ENCODE measurements at places on chromosomes 1 and 21.

DNA sequence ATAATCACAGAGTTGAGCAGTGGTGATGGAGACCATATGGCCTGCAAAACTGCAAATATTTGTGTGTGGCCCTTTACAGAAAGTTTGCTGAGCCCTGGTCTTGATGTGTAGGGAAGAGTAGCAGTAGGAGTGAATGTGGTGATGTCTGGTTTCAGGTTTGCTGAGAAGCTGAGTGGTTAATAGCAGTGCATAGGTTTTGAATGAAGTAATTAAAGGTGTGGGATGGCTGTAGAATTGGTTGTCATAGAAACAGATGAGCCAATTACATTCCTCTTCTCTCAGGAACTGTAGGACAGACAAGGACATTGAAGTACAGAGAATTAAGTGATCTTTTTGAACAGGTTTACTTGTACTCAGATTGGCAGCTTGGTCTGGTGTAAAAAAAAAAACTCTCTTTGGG is 37.4 kb downstream of the PRDM2 start:
- no peak for DNase-seq

DNA sequence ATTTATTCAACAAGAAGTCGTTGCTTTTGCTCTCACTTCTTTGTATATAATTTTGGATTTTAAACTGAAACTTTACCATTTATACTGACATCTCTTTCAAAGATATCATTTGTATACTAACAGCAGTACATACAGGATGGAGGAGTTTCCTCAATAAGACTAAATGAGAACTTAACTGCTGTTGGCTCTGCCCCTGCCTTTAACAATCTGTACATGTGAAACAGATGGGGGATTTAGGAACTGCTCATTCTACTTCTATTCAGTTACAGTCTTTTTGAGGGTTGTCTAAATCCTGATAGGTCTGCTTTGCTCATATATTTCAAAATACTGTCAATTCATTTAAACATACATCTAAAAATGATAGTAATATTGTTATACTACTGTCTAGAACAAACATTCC is 663.2 kb downstream of the ADGRL2 start:
- DNase-seq: no peak

DNA sequence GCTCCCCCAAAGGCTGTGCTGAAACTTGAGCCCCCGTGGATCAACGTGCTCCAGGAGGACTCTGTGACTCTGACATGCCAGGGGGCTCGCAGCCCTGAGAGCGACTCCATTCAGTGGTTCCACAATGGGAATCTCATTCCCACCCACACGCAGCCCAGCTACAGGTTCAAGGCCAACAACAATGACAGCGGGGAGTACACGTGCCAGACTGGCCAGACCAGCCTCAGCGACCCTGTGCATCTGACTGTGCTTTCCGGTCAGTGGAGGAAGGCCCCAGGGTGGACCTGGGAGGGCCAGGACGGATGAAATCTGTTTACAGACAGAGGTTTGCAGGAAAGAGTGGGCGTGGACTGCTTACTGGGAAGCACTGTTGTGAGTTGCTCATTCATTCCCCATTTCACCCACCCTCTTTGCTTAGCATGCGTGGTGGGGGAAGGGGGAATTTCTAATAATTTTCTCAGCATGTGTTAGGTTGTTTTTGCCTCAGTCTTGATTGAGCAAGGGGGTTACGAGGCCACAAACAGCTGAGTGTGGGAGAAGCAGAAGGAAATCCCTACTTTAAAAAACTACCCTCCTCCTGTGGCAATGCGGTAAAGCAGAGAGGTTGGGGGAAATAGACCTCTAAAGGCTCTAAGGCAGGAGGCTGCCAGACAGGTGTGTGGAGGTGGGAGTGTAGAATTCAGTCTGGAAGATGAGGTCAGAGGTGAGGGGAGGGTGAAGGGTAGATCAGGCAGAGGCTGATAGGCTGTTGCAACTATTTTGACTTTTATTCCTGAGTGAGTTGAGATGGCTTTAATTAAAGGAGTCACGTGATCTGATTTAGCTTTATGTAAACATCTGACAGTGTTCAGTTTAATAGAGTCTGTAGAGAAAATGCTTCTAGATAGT is 1.3 kb downstream of the FCGR2A start:
- DNase-seq: no peak

- DNase-seq: no peak
These were observed 53.1 kb upstream of the PTCH2 start for GRCh38 chr1:44895919-44896734.

DNA sequence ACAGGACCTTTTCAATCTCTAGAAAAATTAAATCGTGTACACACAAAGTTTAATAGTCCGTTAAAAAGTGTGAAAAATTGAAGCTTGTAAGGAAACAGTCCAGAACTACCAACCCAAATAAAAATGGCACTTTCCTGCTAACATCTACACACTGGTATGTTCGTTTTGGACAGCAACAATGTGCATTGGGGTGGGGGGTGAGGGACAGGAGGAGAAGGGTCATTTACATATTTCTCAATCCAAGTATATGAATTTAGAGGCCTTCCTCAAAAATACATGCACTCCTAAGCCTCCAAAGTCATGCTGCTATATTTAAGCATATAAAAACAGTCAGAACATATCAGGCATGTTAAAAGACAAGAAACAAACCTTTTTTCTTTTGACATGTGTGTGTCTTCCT is 2.5 kb downstream of the PPP1R15B start:
- DNase-seq: no peak

DNA sequence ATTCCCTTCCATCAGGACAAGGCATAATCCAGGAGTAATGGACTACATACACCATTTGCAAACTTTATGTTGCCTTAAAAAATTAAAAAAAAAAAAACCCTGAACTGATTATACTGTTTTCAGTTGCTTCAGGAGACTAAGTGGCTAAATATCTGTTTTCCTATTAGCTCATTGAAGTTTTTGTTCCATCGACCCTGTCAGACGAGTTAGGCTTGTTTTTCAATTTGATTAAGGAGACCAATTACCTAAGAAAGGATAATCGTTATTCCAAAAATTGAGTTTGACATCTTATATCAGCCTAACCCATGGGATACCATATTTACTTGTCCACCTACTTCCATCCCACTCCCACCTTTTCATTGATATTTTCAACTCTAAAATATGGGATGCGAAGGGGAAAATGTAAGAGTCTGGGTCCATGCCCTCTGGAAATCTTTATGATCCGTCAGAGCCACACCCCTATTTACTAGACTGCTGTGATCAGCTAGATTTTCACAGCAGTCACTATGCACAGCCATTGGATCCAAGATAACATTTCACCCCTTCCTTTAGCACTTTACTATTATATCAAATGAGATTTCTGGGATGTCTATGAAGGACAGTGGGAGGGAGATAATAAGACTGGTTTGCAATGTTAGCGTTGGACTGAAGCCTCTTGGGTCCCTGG is 41.0 kb downstream of the IL12RB2 start:
- DNase-seq: no peak

GRCh38 chr1:164576291-164577271 is 17.6 kb downstream of the PBX1 start:
- DNase-seq: no peak

- DNase-seq: no peak
These were observed 643 bp upstream of the MOB3C start for GRCh38 chr1:46617108-46617800.

GRCh38 chr1:31707711-31708110 is 3.9 kb upstream of the COL16A1 start:
- no peak for DNase-seq

DNA sequence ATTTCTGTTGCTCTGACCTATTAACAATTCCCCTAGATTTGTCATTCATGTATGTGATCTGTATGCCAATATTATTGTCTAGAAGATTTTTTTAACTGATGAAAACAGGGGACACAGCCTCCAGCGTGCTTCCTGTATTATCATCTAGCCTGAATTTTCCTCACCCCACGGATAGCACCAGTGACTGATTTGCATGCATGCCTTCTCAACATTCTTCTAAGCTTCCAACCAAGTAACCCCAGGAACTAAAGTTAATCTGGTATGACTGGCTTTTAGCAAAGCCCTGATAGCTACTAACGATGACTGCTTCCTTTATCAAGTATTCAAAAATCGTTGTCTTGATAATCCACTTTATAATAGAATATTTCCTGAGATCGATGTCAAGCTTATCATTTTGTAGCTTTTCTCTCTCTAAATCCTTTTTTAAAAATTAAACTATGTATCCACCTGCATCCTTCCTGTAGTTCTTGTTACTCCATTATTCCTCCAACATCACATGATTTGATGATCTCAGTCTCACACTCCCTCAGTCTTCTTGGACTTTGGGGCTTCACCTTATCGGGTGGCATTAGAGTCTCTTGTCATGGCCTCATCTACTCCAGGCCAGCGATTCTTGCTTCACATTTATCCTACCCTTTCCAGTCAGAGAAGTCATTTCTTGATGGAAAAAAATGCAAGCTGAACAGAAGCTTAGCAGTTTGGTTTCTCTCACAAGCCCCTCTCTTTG is 19.0 kb downstream of the BCAR3 start:
- DNase-seq: no peak

- peak; percentile 69 for DNase-seq
These were observed 60.2 kb upstream of the ID3 start for GRCh38 chr1:23619299-23620188.

- peak; percentile 44 for DNase-seq
These were observed 44.3 kb upstream of the EPS8L3 start for GRCh38 chr1:109807822-109808680.
